ENCODE measurements at places on chromosomes 5 and 9. TPM values are rescaled to one million over a fixed set of nuclear protein-coding genes. Genes with fewer than 3 reads are reported as not detected.

- DNase-seq = peak; percentile 21
- H3K4me3 ChIP-seq = no peak overlapping the region
- no peaks in the 10 kb centered on the region for H3K36me3 ChIP-seq
- H3K27ac ChIP-seq = peak overlapping the region; percentile 27
- no peaks in the 10 kb centered on the region for H3K27me3 ChIP-seq
Observed at GRCh38 chr5:102955488-102955887, 164.4 kb downstream of the GIN1 start.

The C9orf43 gene
- 0.25 TPM for polyA plus RNA-seq

DNA sequence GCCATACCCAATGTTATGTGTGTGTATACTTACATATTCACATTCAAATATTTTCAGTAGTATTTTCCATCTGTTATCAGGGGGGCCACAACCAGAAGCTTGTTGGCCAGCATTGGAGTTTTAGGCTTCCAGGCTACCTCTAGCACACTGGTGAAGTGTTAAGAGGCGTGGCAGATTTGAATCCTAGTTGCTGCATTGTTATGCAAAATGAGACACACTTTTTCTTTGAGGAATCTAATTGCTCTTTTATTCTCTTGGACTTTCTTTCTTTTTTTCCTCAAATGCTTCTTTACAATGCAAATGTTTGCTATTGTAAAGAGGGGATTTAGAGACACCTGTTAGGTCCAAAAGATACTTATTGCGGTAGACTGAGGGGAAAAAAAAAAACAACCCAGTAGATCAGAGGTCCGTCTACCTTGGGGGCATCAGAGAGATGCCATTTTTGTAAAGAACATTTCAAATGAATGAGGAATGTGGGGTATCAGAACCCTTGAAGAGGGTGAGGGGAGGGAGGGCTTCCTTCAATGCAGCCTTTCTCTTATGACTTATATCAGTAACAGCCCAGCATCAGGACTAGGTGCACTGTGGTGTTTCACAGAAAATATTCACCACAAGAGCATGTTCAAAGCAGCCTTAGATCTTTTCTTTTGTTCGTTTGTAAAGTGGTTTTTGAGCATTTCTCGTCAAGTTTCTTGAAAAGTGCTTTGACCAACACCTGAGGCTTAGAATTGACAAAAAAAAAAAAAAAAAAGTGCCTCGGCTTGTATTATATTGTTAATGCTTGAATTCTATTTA lies 3.8 kb downstream of the SMARCA2 start:
- no peaks in the 10 kb centered on the region for H3K36me3 ChIP-seq
- H3K27ac ChIP-seq = no peak overlapping the region
- H3K4me1 ChIP-seq = peaks cover 40% of the 10 kb centered on the region
- H3K27me3 ChIP-seq = no peaks in the 10 kb centered on the region
- H3K4me3 ChIP-seq = no peak overlapping the region
- DNase-seq = peak; percentile 6

The ADAMTS2 gene
- 0.02 TPM for polyA plus RNA-seq
